Airway epithelial cell (primary cell): ENCODE measurements at places on chromosomes 4 and X. TPM values are rescaled to one million over a fixed set of nuclear protein-coding genes. Genes with fewer than 3 reads are reported as not detected.

The ARHGAP36 gene
- total RNA-seq = not detected in 2 replicates

The IL13RA1 gene
- 22.2 and 28.1 TPM in 2 replicates for total RNA-seq

The BEX2 gene
- total RNA-seq = 3.6 and 4.0 TPM in 2 replicates

The RFC1 gene
- 31.2 and 31.9 TPM in 2 replicates for total RNA-seq

The TXK gene
- total RNA-seq = not detected in 2 replicates

The AMBN gene
- total RNA-seq = not detected in 2 replicates

The C4orf51 gene
- not detected in 2 replicates for total RNA-seq

The PAGE2 gene
- total RNA-seq = not detected in 2 replicates

The STOX2 gene
- total RNA-seq = 3.1 and 4.2 TPM in 2 replicates

The GAGE1 gene
- total RNA-seq = not detected in 2 replicates

The CXCR3 gene
- not detected in 2 replicates for total RNA-seq

The TBX22 gene
- total RNA-seq = not detected in 2 replicates

The ATP2B3 gene
- not detected in 2 replicates for total RNA-seq

The KIAA1210 gene
- not detected in 2 replicates for total RNA-seq

The ARHGAP6 gene
- total RNA-seq = 0.09 and 0.14 TPM in 2 replicates

The IQSEC2 gene
- 4.2 and 10.3 TPM in 2 replicates for total RNA-seq

The TEX13B gene
- not detected in 2 replicates for total RNA-seq

The NXF2B gene
- not detected in 2 replicates for total RNA-seq

The SSX3 gene
- not detected in 2 replicates for total RNA-seq

The DCAF4L1 gene
- 0.21 TPM in 1 of 2 replicates, not detected in the other for total RNA-seq

The SPRY1 gene
- 9.0 and 10.1 TPM in 2 replicates for total RNA-seq

The TMEM144 gene
- 2.7 and 5.4 TPM in 2 replicates for total RNA-seq

The ARMCX4 gene
- total RNA-seq = 0.05 and 0.92 TPM in 2 replicates

The ASB5 gene
- total RNA-seq = not detected in 2 replicates

The PFKFB1 gene
- not detected in 2 replicates for total RNA-seq

The TCEAL6 gene
- total RNA-seq = not detected in 2 replicates

The OR13H1 gene
- not detected in 2 replicates for total RNA-seq
